ENCODE measurements at places on chromosomes 13 and 19. TPM values are rescaled to one million over a fixed set of nuclear protein-coding genes. Genes with fewer than 3 reads are reported as not detected.

Gene CGB8
- total RNA-seq: 2.5 TPM

Gene C3
- 51.0 TPM for total RNA-seq

Gene CYP4F12
- total RNA-seq: 2.4 TPM

Gene PRODH2
- total RNA-seq: 0.36 TPM

Gene SLC25A41
- total RNA-seq: 0.13 TPM

Gene KLF2
- 27.0 TPM for total RNA-seq

Gene NALCN
- 4.2 TPM for total RNA-seq

Gene IFNL1
- total RNA-seq: 0.10 TPM

Gene PHLDB3
- total RNA-seq: 7.3 TPM

Gene KCNJ14
- total RNA-seq: 1.1 TPM

Gene KIR3DL1
- total RNA-seq: not detected

Gene ERICH6B
- total RNA-seq: not detected

Gene ITGBL1
- total RNA-seq: 1.5 TPM

Gene GJA3
- 1.2 TPM for total RNA-seq

Gene AMH
- total RNA-seq: 15.5 TPM
